Left lung (tissue), 14 donors: ENCODE measurements at places on chromosomes 6 and 20.

DNA sequence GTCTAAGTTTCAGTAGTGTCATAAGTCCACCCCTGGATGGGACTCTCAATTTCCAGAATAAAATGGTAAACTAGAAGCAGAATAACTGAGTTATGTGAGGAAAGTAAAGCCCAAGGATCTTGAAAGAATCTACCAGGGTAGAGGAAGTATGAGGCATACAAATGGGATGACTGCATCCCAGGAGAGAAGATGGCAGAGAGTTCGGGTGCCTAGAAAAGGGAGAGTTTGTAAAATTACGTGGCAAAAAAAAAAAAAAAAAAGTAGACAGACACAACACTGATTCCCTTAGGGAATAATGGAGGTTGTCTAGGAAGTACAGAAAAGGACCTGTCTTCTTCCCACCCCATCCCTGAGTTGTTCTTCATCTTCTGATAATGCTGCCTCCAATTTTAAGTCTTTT is 3.4 kb downstream of the GABBR1 start:
- no peak for DNase-seq

DNA sequence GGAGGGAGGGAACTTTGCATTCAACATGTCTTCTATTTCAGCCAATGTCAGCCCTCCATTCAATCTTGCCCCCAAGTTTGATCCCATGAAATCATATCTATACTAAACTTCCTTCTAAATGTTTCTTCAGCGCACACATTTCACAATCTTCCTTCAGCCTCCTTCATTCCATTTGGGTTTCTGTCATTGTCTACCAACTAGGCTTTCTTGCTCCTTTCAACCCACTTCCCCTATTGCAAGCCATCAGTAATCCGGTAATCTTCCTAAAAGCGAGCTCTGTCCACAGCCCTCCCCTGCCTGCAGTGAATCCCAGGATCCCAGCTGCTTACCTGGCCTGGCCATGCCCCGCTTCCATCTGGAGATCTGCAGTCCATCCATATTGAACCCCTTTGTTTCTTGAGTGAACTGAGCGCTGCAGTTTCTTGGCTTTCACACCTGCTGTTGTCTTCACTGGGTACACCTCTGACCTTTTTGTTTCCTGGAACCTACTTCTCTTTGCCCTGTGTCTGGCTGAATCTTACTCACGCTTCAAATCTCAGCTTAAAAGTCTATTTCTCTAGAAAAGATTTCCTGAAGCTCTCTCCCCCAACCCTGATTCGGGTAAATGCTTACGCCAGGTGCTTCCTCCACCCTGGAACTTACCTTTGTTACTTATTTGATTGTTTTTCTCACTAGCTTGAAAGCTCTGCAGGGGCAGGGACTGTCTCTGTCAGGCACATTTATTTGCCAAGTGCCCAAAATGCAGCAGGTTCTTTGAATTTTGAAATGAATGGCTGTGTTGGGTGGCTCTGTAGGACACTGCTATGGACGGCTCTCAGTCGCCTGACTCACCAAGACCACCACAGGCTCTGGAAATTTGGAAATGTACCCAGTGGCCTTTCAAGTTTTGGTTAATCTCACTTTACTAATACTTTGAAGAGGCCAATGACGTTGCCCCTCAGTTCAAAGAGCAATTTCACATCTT is 50.3 kb downstream of the ADTRP start:
- no peak for DNase-seq

- no peak for DNase-seq
Measured at GRCh38 chr6:53934023-53934422, 139.2 kb downstream of the LRRC1 start.

GRCh38 chr6:52731719-52732118 is 31.6 kb downstream of the GSTA2 start:
- DNase-seq: no peak

GRCh38 chr6:82259389-82259788 is 11.8 kb upstream of the IBTK start:
- no peak for DNase-seq

- DNase-seq: no peak
Measured at GRCh38 chr6:41236276-41236675, 8.1 kb downstream of the TREML4 start.

DNA sequence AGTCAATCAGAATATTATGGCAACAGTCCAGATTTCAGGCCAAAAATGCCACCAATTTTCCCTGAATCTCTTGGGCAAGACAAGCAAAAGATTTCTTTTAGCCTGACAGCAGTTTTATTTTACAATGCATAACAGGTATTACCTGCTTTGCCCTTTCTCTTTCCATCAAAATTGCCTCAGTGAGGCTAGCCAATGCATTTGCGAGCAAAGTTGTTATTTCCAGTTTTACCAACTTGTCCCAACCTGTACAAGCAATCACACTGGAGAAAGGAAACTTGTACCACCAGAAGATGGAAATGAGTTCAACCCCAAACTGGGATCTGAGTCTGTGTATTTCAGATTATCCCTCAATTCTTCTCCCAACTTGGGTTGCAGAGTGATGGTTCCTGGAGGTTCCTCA is 279.9 kb upstream of the CDYL start:
- no peak for DNase-seq

- DNase-seq: no peak
Measured at GRCh38 chr20:61537239-61538182, 285.4 kb downstream of the CDH4 start.

GRCh38 chr6:9025796-9026394 is 590.5 kb upstream of the SLC35B3 start:
- DNase-seq: no peak

GRCh38 chr20:31723069-31723318 is 326 bp upstream of the BCL2L1 start:
- DNase-seq: no peak

- no peak for DNase-seq
Measured at GRCh38 chr6:1995636-1996035, 249.8 kb downstream of the GMDS start.

GRCh38 chr6:14079971-14080370 is 37.6 kb upstream of the CD83 start:
- DNase-seq: no peak

GRCh38 chr6:154447954-154448353 is 62.5 kb downstream of the CNKSR3 start:
- DNase-seq: no peak

- no peak for DNase-seq
Measured at GRCh38 chr20:14616003-14616402, 278.6 kb upstream of the FLRT3 start.

- no peak for DNase-seq
Measured at GRCh38 chr20:54622333-54623295, 147.2 kb downstream of the DOK5 start.

- DNase-seq: no peak
Measured at GRCh38 chr6:162907876-162908481, 180.2 kb downstream of the PACRG start.

- DNase-seq: no peak
Measured at GRCh38 chr6:15906420-15907016, 222.4 kb upstream of the MYLIP start.

GRCh38 chr6:135577059-135577538 is 79.6 kb upstream of the AHI1 start:
- no peak for DNase-seq

DNA sequence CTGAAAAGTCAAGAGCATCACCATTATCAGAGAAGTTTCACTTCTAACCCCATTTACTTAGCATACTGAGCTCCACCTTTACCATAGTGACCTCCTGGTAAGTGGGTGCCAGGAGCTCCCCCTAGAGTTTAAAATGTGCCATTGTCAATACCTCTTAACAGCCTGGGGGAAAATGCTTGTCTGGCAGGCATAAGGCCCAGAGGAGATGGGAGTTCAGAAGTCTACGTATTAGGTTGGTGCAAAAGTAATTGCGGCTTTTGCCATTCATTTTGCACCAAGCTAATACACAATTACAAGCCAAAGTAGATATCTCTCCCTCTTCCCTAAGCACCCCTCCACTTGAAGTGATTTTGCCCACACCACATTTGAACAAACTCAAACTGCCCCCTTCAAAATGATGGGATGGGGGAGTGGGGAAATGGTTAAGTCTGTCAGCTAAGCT is 919.0 kb downstream of the KIF16B start:
- DNase-seq: no peak

DNA sequence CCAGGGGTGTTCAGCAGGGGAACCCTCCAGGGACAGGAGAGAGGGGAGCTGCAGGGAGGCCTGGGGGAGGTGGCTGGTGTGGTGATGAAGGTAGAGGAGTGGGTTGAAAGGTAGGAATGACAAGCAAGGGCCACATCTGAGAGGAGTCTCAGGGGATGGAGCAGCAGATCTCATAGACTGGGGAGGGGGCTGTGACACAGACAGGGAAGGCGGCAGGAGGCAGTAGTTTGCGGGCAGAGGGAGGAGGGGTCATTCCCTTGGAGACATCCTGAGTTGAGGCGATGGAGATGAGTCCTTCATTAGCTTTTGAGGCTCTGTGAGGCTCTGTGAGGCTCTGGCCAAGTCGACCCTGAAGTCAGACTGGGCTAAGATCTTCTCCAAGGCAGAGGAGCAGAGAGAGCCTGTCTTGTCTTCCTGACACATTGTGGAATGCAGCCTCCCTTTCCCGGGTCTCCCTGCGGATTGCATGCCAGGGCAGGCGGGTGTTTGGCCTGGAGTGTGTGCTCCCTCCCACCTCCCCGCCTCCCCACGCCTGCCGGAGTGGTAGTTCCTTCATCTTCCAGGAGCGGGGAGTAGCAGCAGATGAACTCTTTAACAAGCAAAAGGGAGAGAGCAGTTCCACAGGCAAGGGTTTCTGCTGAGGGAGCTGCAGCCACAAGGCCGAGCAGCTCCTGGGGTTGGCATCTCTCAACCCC is 34.3 kb upstream of the MLN start:
- no peak for DNase-seq

DNA sequence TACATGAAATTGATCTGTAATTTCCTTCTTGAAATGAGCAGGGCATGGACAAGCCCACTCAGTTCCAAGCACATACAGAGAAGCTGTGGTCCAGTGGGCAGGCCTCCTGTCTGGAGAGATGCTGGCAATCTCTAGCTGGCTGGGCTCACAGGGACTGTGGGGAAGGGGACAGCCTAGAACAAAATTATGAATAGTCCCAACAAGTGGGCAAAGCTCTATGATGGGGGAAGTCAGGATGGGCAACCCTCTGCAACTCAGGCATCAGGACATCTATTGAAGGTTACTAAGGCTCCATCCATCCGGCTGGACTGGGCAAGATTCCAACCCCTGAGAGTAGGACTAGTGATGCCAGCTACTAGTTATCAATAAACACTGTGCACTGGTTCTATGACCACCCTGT is 40.9 kb downstream of the TRERF1 start:
- DNase-seq: no peak
